HFFc6 (cell line): ENCODE measurements at places on chromosomes 3 and 15. TPM values are rescaled to one million over a fixed set of nuclear protein-coding genes. Genes with fewer than 3 reads are reported as not detected.

C3orf85 gene
- not detected in 3 replicates for total RNA-seq

SEMA5B gene
- total RNA-seq: not detected in 3 replicates

BCHE gene
- not detected in 3 replicates for total RNA-seq

SLC2A2 gene
- total RNA-seq: not detected in 3 replicates

ROPN1 gene
- total RNA-seq: not detected in 3 replicates

NEK4 gene
- total RNA-seq: 21.6 to 22.6 TPM (median 21.6 TPM) in 3 replicates

TMIE gene
- not detected in 3 replicates for total RNA-seq

IL20RB gene
- 0.37 to 1.5 TPM (median 1.4 TPM) in 3 replicates for total RNA-seq

MKRN2 gene
- 33.6 to 35.8 TPM (median 35.6 TPM) in 3 replicates for total RNA-seq

ITIH1 gene
- total RNA-seq: not detected in 3 replicates

GRCh38 chr15:86689006-86689405 lies 609.3 kb downstream of the AGBL1 start:
- DNase-seq: no peak
- no peaks in the 10 kb centered on the region for H3K4me1 ChIP-seq
- H3K27ac ChIP-seq: no peak overlapping the region
- H3K36me3 ChIP-seq: no peaks in the 10 kb centered on the region; the same call in 1 of the 2 replicates
- H3K27me3 ChIP-seq: no peaks in the 10 kb centered on the region

DNA sequence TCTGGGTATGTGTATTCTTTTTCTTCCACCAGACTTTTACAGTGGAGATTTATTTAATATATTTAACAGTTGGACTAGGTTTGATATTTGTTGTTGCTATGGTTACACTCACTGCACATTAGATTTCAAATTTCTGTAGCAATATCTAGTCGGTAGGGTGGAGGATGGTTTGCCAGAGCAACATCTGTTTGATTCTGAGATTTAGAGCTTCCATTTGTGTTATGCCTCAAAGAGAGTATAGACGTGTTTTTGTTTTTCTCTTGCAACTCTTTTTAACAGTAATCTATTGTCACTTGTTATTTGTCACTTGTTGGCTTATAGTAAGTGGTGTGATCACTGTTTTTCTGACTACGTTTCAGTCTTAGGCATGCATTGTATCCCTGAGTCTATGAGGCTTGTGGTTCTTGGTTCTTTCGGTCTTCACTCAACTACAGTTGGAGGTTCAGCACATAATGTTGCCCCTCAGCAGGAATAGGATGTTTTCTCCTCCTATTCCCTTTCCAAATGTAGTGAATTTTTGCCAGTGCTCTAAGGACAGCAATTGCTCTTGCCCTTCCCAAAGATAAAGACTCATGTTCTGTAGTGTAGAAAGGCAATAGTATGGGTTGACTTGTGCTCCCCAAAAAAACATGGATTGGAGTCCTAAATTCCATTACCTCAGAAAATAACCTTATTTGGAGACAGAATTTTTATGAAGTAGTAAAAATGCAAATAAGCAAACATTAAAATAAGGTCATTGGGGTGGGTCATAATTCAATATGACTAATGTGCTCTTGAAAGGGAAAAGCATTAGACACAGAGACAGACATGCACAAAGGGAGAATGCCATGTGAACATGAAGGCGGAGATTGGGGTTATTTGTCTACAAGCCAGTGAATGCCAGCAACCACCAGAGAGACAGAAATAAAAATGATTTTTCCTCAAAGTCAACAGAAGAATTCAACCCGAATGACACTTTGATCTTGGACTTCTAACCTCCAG lies 692.1 kb downstream of the DIPK2A start:
- no peaks in the 10 kb centered on the region for H3K4me1 ChIP-seq
- H3K27ac ChIP-seq: no peak overlapping the region
- peaks cover 6% of the 10 kb centered on the region for H3K36me3 ChIP-seq
- no peak overlapping the region for H3K4me3 ChIP-seq
- no peak for DNase-seq

DNA sequence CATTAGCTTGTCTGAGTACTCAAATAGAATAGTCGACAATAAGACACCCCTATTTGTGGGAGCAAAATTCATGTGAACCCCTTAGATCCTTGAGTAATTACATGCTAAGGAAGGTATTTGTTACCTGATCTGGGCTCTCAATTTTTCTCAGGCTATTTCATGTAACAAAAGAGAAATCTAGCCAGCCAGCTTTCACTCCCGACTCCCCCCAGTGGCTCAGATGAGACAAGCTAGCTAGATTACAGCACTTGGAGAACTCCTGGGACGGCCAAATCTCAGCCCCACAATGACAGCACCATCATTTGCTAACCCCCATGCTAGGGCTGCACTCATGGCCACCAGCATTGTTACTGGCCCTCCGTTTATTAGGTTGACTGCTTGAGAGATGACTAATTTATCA lies 41.3 kb downstream of the GLDN start:
- peaks cover 9% of the 10 kb centered on the region; the same call in 1 of the 2 replicates for H3K4me1 ChIP-seq
- peaks cover 20% of the 10 kb centered on the region for H3K27me3 ChIP-seq
- H3K4me3 ChIP-seq: no peak overlapping the region
- no peak overlapping the region for H3K27ac ChIP-seq
- peak; percentile 47 for DNase-seq

GRCh38 chr3:14478956-14479550 lies 61.1 kb downstream of the GRIP2 start:
- DNase-seq: no peak
- H3K27ac ChIP-seq: no peak overlapping the region; the same call in 1 of the 2 replicates
- no peak overlapping the region for H3K4me3 ChIP-seq
- peaks cover 29% of the 10 kb centered on the region for H3K36me3 ChIP-seq

DNA sequence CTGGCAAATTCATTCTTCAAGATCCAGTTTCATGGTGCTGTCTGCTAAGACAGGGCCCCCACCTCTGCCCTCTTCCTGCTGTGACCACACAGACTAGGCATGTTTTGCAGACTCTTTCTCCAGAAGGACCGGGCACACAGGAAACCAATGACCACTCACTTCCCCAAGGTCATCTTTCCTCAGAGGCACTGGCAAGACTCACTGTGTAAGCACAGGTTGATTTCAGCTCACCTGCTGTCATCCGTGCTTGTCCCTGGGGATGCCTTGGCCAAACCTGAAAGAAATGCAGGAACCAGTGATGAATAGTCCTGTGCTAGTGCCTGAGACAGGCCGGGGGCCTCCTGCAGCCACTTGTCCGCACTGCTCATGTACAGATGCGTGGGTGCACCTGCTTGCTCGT lies 33.5 kb downstream of the ALS2CL start:
- H3K4me3 ChIP-seq: no peak overlapping the region
- H3K27me3 ChIP-seq: peaks cover 48% of the 10 kb centered on the region
- H3K36me3 ChIP-seq: no peaks in the 10 kb centered on the region
- no peak for DNase-seq
- H3K4me1 ChIP-seq: peaks cover 50% of the 10 kb centered on the region

- no peak overlapping the region for H3K27ac ChIP-seq
- peaks cover 12% of the 10 kb centered on the region for H3K4me1 ChIP-seq
- H3K27me3 ChIP-seq: no peaks in the 10 kb centered on the region; the same call in 1 of the 2 replicates
- no peak overlapping the region for H3K4me3 ChIP-seq
- H3K36me3 ChIP-seq: no peaks in the 10 kb centered on the region
Measured at GRCh38 chr3:23241256-23241655, 38.1 kb downstream of the UBE2E2 start.

DNA sequence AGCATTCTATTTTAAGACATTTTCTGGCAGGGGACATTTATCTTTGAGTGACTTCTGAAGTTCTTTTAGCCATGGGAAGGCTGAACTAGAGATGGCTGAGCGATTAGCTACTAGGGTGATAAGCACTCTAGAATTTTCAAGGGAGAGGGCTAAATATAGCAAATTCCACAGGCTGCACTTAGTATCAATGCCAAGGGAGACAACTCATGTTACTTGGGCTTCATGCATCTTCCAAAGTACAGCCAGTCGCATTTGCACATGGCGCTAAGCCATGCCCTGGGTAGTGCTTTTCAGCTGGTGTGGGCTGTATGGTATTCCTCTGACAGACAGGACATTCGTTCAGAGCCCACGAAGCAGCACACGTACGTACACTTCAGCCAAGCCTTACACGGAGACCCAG lies 69.6 kb downstream of the RYR3 start:
- no peak overlapping the region for H3K27ac ChIP-seq
- H3K4me1 ChIP-seq: no peaks in the 10 kb centered on the region
- no peak overlapping the region for H3K4me3 ChIP-seq
- DNase-seq: no peak

DNA sequence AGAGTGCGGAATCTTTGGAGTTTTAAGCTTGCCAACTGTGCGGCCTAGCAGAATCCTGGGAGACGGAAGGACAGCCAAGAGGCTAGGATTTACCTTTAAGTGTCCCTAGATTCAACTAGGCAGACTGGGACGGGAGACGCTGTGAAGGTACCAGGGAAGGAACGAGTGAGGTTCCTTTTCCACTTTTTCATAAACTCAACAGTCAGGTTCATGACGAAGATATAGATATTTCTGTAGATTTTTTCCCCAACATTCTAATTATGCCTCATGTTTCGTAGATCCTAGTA lies 564 bp upstream of the GABPB1 start:
- peak overlapping the region; percentile 99 for H3K4me3 ChIP-seq
- DNase-seq: no peak
- peaks cover 36% of the 10 kb centered on the region for H3K4me1 ChIP-seq
- H3K36me3 ChIP-seq: peaks cover 55% of the 10 kb centered on the region

- no peak overlapping the region for H3K4me3 ChIP-seq
- no peak overlapping the region for H3K27ac ChIP-seq
- no peaks in the 10 kb centered on the region; the same call in 1 of the 2 replicates for H3K27me3 ChIP-seq
- H3K36me3 ChIP-seq: no peaks in the 10 kb centered on the region
- no peak for DNase-seq
Measured at GRCh38 chr15:77097921-77098320, 27.0 kb upstream of the TSPAN3 start.

GRCh38 chr3:14170531-14171159 lies 7.8 kb downstream of the XPC start:
- peaks cover 91% of the 10 kb centered on the region for H3K4me1 ChIP-seq
- H3K27ac ChIP-seq: peak overlapping the region; percentile 85
- DNase-seq: peak; percentile 89
- H3K4me3 ChIP-seq: peak overlapping the region; percentile 74
- peaks cover 64% of the 10 kb centered on the region for H3K36me3 ChIP-seq

GRCh38 chr3:47355010-47355409 lies 25.8 kb upstream of the PTPN23 start:
- no peak for DNase-seq
- no peaks in the 10 kb centered on the region; the same call in 1 of the 2 replicates for H3K27me3 ChIP-seq
- peaks cover 14% of the 10 kb centered on the region for H3K36me3 ChIP-seq
- no peak overlapping the region for H3K4me3 ChIP-seq
- no peaks in the 10 kb centered on the region for H3K4me1 ChIP-seq
- H3K27ac ChIP-seq: no peak overlapping the region

GRCh38 chr3:2468816-2469215 lies 370.1 kb downstream of the CNTN4 start:
- no peaks in the 10 kb centered on the region for H3K27me3 ChIP-seq
- no peaks in the 10 kb centered on the region for H3K4me1 ChIP-seq
- DNase-seq: no peak
- peaks cover 12% of the 10 kb centered on the region for H3K36me3 ChIP-seq
- no peak overlapping the region for H3K27ac ChIP-seq

- no peak for DNase-seq
- no peak overlapping the region for H3K27ac ChIP-seq
- H3K4me3 ChIP-seq: no peak overlapping the region
- H3K4me1 ChIP-seq: no peaks in the 10 kb centered on the region
Measured at GRCh38 chr15:66169023-66169422, 84.5 kb downstream of the MEGF11 start.

DNA sequence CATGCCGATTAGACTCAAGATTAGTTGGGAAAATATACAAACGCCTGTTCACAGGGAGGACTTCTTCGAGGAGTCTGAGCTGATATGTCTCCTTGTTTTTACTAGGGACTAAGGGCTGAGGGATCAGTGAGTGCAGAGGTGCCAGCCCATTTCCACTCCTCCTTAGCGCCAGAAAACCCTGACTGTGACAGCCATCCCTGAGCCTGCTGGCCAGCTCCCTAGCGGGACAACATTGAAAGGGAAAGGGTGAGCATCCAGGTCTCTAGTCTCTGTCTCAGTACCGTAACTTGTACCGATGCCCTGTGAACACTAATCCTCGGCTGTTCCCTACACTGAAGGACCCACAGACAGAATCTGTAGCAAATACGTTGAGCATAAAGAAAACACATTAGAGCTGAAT lies 243.4 kb downstream of the WNT5A start:
- H3K4me1 ChIP-seq: peaks cover 7% of the 10 kb centered on the region; the same call in 1 of the 2 replicates
- 0 out of 2 replicates have a peak, but pooled peaks cover 4% of the 10 kb centered on the region for H3K36me3 ChIP-seq
- H3K27me3 ChIP-seq: no peaks in the 10 kb centered on the region
- H3K4me3 ChIP-seq: no peak overlapping the region
- H3K27ac ChIP-seq: no peak overlapping the region

GRCh38 chr3:116083683-116084082 lies 361.6 kb downstream of the LSAMP start:
- H3K36me3 ChIP-seq: no peaks in the 10 kb centered on the region
- no peak for DNase-seq
- H3K4me1 ChIP-seq: no peaks in the 10 kb centered on the region

GRCh38 chr15:92714077-92714476 lies 58.5 kb upstream of the FAM174B start:
- peaks cover 7% of the 10 kb centered on the region for H3K27me3 ChIP-seq
- H3K27ac ChIP-seq: peak overlapping the region; percentile 65
- H3K4me1 ChIP-seq: peaks cover 18% of the 10 kb centered on the region
- H3K4me3 ChIP-seq: peak overlapping the region; percentile 89
- DNase-seq: peak; percentile 68
- H3K36me3 ChIP-seq: no peaks in the 10 kb centered on the region
